Stimulated activated CD4-positive, alpha-beta T cell treated with anti-CD3 and anti-CD28 coated beads, Interleukin-1b, Interleukin-23, amount 100 ng/mL, for 4 hours (primary cell): ENCODE measurements at places on chromosomes 3 and 15.
A peak's percentile ranks its signal among the peaks of the same experiment; 100 is the strongest.

GRCh38 chr3:44721231-44722102 is 8.0 kb upstream of the ZNF501 start:
- DNase-seq: no peak

DNA sequence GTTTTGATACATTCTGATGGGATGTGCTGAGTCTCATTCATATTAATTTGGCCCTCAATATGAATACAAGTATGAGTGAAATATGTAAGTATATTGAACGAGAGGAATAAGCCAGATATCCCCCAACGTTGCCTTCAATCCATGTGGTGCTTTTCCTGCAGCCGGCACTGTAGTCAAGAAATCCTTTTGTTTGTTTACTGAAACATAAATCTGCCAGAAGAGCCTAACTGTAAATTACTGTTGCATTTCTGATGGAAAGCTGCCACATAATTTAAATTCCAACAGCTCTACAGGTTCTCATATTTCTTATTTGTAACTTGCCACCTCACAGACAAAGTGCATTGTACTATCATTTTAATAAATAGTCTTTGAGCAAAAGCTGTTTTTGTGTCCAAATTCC is 314.0 kb downstream of the KBTBD8 start:
- no peak for DNase-seq

GRCh38 chr15:25178835-25179672 is 224.3 kb downstream of the SNRPN start:
- DNase-seq: no peak

DNA sequence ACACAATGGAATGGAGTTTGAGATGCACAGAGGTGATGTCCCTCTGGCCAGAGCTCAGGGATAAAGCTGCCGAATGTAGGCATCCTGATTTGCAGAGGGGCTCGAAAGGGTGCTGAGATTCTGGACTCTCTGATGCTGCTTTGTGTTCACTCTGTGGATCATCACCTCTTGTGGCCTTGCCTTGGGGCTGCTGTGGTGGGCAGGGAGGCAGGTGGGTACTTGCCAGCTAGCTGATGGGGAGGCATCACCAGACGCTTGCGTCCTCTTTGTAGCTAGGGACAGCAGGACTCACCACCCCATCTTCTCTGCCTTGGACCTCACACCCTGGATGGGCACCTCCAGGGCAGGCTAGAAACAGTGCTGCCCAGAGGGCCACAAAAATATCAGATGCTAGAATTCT is 14.6 kb upstream of the RASGRF1 start:
- DNase-seq: no peak

DNA sequence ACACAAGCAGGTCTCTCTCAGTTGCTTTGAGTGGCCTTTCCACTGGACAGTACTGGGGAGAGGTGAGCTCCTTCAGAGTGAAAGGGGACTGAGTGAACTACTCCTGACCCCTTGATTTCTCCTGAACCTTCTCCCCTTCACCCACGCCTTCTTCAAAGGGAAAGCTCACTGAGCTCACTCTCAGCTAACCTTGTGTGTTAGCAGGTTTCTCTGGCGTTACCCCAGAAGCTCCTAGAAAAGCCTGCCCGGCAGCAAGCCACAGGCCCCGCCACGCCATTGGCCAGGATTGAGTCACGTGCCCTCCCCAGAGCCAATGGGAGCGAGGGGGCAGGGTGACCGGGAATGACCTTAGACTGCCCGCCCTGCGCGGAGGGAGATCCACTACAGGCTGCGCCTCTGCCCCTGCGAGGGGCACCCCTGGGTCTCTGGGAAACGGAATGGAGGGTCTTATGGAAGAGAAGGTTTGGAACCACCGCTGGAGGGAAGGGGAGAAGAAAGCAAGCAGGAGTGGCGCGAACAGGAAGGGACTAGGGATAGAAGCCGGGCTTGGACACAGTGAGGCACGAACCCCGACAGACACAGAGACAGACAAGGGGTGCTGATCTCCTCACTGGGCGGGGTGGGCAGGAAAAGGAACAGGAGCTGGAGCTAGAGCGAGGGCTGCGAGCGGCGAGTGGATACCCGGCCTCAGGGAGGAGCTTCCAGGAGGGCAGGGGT is 17.4 kb upstream of the CLK3 start:
- DNase-seq: peak; percentile 84

DNA sequence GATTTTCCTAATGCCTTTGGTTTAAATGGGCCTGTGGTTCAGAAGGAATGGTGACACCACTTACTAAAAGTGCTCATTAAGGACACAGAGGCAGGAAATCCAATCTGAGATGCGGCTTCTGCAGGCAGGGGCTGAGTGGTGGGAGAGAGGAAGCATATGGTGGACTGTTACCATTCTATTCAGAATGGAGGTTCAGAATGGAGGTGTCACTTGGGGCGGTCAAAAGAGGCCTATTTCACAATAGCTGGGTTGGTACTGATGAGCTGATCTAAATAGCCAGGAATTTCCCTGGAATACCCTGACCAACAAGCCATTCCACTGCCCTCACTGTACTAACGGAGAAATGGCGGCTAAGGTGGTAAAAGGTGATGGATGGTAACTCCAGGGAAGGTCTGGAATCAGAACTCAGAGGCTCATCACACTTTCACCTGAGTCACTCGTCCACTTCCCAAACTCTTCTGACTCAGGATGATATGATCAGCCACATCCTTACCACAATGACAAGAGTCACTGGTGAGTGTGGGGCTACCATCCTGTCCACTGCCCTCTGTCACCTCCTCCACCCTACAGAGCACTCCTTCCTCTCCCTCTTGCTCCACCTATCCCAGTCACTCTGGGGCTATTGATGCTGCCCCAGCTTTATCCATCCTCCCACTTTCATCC is 15.7 kb downstream of the RFT1 start:
- DNase-seq: no peak

DNA sequence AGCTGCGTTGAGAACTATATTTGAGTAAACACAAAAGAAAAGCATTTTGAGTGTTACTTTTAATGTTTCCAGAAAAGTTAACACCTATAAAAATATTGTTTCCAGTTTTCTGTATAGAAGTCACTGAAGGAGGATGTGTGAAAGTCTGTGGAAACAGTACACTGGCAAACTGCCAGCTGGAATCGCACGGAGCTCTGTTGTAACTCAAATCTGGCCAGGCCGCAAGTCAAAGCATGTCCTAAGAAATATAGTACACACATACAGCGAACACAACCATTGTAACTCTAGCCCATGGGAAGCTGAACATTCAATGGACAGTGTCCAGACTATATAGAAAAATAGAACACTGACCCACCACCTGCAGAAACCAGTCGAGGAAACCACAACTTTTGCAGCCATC is 657.2 kb downstream of the FHIT start:
- no peak for DNase-seq

DNA sequence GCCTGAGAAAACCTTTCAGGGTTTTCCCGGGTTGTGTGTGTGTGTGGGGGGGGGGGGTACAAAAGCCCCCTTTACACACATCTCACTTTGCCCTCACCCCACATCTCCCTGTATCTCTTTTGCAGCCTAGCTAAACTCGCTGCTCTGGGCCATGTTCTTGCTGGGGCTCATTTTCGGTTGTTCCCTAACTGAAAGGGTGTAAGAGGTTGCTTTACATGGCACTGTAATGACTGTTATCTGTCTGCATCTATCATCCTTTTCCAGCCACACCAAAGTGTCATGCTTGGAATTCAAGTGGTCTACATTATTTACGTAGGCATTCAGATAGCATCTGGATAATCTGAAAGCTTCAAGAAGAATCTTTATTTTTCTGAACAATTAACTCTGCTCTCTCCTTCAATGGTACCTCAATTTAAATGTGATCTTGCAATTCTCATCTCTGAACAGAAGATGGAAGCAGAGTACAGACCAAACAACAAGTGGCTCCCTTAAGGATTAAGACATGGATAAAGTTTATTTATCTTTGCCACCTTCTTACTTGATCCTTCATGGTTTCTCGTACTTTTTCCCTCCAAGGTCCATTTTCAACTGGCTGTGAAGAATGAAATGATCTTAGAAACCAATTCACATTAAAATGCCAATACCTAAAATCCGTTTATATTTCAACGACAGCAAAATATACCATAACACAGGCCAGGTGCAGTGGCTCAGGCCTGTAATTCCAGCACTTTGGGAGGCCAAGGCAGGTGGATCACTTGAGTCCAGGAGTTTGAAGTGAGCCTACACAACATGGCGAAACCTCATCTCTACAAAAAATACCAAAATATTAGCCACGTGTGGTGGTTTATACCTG is 34.9 kb downstream of the DCLK3 start:
- no peak for DNase-seq
